ENCODE measurements at places on chromosomes 5 and 9.

GRCh38 chr5:14240359-14240758 lies 97.2 kb downstream of the TRIO start:
- DNase-seq = no peak

DNA sequence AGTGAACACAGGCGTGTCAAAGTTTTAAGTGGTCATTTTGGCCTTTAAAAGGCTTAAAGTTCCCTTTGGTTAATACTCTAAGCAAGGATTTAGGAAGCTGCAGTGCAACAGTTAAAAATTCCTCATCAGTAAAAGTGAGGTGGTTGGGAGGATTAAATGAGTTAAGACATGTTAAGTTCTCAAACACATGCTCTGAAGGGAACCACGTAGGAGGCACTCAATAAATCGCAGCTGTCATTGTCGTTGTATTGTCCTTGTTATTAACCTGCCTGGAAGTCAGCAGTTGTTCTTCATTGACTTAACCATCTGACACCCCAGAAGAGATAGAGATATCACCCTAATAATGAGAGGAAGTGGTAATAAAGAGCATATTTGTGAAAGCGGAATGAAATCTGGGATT lies 247.5 kb downstream of the MARCHF11 start:
- DNase-seq = no peak

GRCh38 chr9:125626187-125626586 lies 80.8 kb downstream of the MAPKAP1 start:
- DNase-seq = no peak

GRCh38 chr9:124513376-124513994 lies 6.3 kb upstream of the NR5A1 start:
- DNase-seq = no peak

GRCh38 chr5:143360755-143361154 lies 42.7 kb downstream of the NR3C1 start:
- DNase-seq = no peak

DNA sequence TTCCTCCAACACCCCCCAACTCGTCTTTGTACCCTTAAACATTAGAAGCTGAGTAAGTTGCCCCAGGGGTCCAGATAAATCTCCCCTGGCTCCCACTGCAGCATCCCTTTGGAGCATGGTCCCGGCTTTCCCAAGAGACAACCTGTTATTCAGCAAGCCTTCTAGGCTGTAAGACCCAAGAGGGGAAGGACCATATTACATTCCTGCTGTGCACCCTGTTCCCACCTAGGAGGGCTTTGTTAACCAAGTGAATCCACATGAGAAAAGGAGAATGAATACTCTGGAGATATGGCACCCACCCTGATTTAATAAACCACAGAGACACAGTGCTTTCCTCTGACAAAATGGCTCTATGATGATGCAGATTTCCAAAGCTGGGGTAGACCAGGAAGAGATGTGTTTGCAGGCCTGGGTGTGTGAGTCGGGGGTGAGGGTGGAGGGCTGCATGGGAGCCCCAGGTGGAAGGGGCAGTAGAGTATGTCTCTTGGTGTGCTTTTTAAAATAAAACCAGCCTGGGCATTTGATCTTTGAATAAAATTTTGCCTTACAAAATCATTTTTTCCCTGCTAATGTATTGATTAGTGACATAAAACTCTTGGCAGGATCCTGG lies 325.2 kb downstream of the DRD1 start:
- no peak for DNase-seq

GRCh38 chr5:146055432-146055831 lies 49.9 kb downstream of the PLAC8L1 start:
- DNase-seq = no peak

DNA sequence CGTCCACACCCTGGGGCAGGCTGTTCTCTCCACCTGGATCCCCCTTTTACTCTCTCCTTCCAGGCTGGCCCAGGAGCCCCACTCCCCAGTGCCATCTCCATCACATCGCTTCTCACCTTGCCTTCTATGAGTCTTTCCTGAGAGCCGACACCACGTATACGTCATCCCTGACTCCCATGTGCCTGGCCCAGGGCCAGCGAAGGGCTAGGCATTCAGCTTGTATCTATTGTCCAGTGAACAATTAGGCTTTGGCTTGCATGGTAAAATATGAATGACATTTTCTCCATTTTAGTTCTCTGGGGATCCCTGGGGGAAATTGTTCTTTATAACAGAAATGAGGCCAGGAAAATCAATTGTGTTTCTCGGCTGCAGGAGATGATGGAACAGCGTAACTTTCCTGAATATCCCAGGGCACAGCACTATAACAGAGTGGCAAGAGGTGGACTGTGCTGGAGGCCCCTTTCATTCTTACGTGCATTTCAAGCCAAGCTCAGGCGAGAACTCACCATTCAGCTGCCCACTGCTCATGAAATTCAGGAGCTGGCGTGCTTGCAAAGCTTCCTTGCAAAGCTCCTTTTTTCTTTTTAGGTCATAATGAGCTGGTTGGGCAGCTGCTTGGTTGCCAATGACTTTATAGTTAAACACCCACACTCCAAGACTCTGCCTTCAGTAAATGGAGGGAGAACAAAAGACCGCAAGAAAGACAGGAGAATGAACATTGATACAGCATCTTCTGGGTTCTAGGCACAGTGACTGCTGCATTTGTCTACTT lies 37.7 kb downstream of the NSG2 start:
- no peak for DNase-seq

- no peak for DNase-seq
Measured at GRCh38 chr5:127303404-127303803, 12.8 kb downstream of the MEGF10 start.

DNA sequence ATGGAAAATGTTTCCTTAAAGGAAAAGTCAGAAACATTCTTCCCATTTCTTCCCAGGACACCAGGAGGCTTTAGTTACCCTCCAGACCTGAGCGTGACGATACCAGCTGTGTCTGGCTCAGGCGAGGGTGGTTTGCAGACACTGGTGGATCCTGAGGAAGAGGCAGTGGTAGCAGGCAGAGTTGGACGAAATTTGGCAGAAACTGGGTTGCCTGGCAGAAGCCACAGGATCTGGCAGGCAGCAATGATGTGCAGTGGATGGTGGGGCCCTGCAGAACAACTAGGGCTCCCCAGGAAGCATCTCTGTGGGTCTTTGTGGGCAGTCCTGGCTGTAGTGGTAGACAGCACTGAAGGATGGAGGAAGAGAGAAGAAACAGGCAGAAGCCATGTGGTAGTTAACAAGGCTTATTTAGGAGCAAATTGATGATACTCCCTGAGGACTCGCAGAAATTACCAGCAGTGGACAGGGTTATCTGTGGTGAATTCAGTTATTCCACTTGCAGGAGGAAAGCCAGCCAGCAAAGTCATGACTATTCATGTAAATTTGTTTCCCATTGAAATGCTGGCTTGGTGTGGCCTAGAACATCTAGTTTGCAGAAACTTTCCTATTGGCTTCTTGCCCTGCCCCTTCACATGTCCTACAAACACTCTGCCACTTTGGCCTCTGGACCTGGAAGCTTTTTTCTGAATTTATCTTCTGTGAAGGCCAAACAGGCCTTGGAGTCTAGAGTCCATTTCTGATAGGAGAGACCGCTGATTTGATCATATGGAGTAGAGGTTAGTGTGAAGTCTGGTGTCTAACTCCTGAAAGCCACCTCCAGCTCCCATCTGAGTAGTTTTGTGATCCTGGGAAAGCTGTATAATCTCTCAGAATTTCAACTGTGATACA lies 212.0 kb downstream of the DMRT2 start:
- no peak for DNase-seq

DNA sequence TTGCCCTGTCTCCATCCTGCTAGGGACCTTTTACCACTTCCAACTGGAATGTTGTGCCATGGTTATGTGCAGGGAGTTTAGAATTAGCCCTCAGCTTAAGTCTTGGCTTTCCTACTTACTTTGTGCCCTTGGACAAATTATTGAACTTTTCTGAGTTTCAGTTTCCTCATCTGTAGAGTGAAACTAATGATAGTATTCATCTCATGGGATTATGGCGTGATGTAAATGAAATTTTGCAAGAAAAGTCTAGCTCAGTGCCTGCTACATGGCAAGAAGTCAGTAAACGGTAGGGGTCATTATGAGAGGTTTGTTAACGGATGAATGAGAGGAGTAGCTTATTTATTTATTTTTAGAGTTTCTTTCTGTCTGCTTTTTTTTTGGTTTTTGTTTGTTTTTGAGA lies 1.8 kb downstream of the MVB12B start:
- no peak for DNase-seq

GRCh38 chr9:6218099-6218502 lies 2.5 kb downstream of the IL33 start:
- DNase-seq = no peak

DNA sequence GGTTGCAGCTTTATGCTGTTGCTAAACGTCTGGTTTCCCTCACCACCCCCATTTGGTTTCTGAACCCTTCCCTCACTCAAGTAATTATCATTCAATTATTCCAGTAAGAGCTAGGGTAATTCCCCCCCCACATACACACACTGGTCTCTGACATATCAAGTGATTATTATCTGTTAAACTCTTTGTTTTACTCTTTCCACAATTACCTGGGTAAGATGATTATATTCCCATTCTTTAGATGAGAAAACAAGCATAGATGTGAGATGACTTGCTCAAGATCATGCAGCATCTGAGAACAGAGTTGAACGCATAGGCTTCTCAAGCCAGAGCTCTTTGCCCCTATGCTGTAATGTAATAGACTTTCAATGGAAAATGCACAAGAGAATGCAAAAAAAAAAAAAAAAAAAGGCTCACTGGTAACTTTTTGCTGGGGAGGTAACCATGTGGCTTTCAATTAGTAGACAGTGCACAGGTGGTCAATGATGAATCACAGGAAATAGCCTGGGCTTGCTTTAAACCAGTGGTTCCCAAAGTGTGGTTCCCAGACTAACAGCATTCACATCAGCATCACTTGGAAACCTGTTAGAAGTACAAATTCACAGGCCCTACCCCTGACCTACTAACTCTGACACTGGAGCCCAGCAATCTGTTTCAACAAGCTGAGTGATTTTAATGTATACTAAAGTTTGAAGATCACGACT lies 87.6 kb downstream of the PIK3R1 start:
- no peak for DNase-seq

DNA sequence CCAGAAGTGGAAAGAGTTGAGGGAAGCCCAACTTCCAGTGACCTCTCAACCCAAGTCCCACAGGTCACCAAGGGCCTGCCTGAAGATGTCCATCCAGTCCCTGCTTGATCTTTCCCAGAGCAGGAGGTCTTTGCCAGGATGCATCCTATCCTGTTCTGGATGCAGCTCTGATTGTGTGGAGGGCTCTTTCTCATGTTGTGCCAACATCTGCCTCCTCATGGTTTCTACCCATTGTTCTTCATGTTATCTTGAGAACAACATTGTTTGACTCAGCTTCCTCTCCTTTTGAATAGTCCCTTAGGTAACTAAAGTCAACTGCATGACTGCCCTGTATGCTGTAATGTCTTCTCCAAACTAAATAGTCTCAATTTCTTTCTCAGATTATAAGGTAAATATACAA lies 169.3 kb downstream of the CCDC192 start:
- DNase-seq = no peak

GRCh38 chr9:123346026-123346425 lies 10.0 kb upstream of the CRB2 start:
- DNase-seq = no peak

DNA sequence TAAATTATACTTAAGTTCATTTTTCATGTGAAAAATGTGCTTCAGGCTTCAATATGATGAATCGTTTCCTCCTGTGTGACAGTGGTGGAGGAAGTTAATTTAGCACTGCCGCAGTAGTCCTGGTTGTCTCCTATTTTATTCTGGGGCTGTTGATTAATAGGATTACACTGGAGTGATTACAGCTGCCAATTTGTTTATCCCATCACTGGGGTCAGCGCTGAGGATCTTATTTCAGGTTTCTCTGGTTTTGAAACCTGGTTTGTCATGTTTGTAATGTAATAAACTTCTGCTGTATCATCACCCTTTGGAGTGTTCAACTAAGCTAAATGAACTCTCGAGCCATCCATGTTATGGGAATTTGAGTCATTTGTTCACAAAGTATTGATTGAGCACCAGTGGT lies 241.7 kb upstream of the KCNN2 start:
- DNase-seq = no peak

DNA sequence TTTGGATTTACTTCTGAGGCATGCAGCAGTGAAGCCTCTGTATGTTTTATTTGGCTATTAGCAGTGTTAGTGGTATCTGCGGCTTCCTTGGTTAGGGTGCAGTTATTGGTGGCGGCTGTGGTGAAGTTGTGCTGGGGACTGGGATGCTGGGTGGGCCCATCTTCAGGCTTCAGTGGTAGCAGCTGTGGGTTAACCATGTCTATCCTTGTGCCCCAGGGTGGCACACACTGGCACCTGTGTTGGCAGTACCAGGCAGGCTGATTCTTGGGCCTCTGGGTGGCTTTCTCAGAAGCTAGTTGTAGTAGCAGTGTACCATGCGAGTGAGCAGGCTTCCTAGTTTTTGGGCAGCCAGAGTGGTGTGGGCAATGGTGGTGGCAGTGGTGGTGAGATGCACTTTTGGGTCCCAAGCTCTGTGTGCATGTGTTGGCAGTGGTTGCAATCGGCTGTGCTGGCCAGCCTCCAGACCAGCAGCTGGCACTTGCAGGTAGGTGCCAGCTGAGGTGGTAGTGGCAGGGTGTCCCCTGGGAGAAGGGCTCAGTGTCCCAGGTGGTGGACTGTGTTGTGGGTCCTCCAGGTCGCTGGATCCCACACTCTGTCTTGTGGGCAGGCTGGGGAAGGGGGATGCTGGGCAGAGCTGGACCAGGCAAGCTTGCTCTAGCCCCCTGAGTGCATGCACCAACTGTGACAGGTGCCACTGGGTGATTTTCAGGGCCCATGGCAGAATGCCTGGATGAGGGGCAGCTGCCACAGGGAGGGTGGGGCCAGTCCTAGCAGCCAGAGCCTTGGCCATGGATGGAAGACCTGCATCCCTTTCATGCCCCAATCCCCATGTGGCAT lies 13.6 kb downstream of the AHRR start:
- no peak for DNase-seq

DNA sequence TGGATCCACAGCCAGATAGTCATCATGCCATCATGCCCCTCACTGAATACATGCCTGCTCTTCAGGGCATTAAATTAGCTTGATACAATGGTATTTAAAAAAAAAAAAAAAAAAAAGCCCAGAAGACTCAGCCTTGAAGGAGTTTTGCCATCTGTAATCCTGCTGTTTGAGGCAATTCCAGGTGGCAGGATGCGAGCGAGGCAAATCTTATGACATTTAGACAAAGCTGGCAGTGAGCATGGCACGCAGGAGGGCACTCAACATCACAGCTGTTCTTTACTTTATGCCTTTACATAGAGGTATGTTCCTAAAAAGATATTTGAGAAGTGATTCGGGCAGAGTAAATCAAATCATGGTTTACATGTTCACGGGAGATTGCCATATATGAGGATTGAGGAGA lies 692.0 kb upstream of the DMAC1 start:
- no peak for DNase-seq

GRCh38 chr5:104594850-104595249 lies 1032.3 kb upstream of the NUDT12 start:
- no peak for DNase-seq

DNA sequence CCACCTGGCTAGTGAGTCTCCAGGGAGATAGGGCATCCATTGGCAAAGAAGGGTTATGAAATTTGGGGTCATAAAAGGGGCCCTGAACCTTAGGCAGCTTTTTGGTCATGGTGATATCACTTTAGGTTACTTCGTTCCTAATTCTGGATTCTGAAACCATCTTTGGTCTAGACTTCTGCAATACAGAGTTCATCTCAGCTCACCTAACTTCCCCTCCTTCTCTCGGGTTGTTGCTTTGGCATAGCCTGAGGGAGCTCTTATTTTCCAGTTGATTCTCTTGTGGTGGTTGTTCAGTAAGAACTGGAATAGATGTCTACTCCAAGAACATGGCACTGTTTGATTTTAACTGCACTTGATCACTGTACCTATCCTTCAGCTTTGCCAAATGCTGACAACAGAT lies 148.9 kb upstream of the RUSC2 start:
- no peak for DNase-seq

All from CD4-positive, alpha-beta memory T cell (primary cell).